NCI-H1417 treated with DMSO at 0.1 percent for 48 hours (cell line): ENCODE measurements at places on chromosomes 13 and 19.

GRCh38 chr19:19745496-19746285, 12.8 kb upstream of the ZNF14 start:
- no peak for DNase-seq

DNA sequence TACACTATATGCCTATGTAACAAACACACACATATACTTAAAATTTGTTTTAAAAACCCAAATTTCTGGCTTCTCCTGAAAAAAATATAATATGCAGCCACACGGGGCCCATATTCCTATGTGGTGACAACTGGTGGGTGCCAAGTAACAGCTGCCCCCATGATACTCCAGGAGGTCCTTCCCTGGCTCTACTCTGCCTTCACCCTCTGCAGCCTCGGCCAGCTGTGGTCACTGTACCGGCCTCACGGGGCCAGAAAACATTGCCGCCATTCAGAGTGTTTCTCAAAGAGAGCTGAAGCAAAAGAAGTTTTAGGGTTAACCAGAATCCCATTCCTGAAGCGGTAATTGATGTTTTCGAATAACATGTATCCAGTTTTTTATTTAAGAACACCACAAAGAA, 32.6 kb upstream of the POP4 start:
- DNase-seq, result no peak

- DNase-seq, result no peak
Observed at GRCh38 chr13:59340151-59340550, 823.6 kb downstream of the DIAPH3 start.

DNA sequence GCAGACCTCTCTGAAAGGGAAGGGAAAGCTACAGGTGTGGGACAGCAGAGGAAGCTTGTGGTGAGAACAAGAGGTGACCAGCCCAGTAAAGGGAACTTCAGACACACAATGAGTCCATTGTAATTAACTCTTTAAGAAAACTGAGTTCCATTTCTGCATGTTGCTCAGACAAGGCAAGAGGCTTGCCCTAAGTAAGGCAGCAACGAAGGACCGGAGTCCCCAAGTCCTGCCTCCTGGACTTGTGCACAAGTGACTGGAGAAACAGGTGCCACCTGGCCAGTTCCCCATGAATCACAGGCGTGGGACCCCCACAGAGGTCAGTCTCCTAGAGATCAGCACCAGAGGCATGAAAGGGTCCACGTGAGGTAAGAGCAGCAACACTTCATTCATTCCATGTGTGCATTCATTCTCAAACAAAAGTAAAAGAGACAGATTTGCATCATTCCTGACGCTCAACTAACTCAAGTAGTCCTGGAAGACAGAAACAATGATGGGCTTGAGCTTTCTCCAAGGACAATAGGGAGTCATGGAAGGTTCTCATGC, 14.7 kb upstream of the SIGLEC6 start:
- no peak for DNase-seq

GRCh38 chr13:41766439-41766838, 194.5 kb downstream of the VWA8 start:
- no peak for DNase-seq

GRCh38 chr13:108768035-108768434, 138.6 kb downstream of the MYO16 start:
- no peak for DNase-seq

GRCh38 chr13:50116430-50116973, 101.3 kb downstream of the KCNRG start:
- DNase-seq, result no peak

GRCh38 chr19:39592381-39592780, 9.9 kb upstream of the LGALS13 start:
- DNase-seq, result no peak

GRCh38 chr19:51161867-51162496, 19.9 kb downstream of the SIGLEC7 start:
- DNase-seq, result no peak

GRCh38 chr13:51614350-51614786, 30.1 kb downstream of the WDFY2 start:
- DNase-seq, result peak; percentile 26
